ENCODE measurements at places on chromosomes 13 and 19.

- DNase-seq, result no peak
Observed at GRCh38 chr13:113860051-113860664, 3.7 kb downstream of the GAS6 start.

DNA sequence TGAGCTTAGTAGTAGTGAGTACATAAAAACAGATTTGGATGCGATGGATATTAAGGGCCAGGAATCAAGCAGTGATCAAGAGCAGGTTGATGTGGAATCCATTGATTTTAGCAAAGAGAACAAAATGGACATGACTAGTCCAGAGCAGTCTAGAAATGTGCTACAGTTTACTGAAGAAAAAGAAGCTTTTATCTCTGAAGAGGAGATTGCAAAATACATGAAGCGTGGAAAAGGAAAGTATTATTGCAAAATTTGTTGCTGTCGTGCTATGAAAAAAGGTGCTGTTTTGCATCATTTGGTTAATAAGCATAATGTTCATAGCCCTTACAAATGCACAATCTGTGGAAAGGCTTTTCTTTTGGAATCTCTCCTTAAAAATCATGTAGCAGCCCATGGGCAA, 11.4 kb downstream of the CHAMP1 start:
- no peak for DNase-seq

- DNase-seq, result no peak
Observed at GRCh38 chr13:33135097-33135496, 118.9 kb downstream of the KL start.

- DNase-seq, result no peak
Observed at GRCh38 chr13:89307278-89307677, 1636.1 kb downstream of the SLITRK5 start.

DNA sequence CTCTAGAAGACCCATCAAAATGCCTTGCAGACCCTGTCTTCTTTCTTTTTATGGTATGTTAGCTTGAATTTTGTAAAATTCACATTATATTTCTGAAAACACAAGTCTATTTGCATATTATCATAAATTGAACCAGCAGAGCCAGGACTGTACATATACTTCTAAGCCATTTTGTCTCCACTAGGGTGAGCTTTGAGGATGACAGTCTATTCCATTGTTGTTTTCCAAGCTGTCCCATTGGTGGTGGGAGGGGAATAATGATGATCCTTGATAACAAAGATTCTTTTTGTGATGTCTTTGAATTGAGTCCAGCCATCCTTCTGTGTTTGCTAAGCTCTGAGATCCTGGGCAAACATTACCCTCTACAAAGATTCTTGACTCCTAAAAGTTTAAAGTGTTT, 359.3 kb upstream of the PCDH20 start:
- DNase-seq, result no peak

DNA sequence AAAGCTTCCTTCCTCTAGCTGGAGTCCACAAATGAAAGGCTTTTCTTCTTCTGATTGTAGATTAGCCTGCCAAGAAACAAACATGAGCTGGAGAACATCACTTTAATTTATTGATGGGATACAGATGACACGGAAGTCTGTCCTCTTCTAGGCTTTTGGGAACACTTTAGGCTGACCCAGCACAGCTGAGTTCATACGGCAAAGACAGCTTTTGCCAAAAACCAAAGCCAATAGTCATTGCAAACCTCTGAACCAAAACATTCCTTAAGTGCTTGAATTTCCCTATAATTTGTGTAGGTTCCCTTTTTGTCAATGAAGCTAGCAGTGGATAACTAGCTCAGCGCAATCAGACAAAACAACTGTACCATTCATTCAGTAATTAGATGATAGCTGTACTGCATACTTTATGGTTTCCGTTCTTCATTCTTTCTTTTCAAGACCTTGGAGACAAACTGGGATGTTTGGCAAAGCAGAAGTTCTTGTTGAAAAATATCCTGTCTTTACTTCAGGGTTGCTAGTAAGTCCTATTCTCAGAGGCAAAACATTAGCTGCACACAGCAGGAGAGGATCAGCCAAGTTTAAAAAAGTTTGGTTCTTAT, 95.7 kb upstream of the SPRY2 start:
- no peak for DNase-seq

DNA sequence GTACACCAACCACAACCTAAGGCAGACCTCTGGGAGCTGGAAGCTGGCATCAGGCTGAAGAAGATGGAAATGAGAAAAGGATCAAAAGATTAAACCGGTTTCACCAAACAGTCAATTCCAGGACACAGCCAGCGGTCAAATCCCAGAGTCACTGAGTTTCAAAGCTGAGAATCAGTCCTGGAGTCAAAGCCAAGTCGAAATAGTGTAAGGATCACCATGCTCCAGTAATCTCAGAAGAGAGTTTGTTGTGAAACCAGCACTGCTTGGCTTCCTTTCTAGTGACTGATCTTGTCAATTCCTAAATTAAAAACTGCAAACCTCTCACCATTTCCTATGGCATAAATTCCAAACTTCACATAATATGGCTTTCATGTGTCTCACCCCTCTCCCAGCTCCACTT, 198.8 kb downstream of the GPC6 start:
- DNase-seq, result no peak
